ENCODE measurements at places on chromosomes 13 and 19. TPM values are rescaled to one million over a fixed set of nuclear protein-coding genes. Genes with fewer than 3 reads are reported as not detected.

ICAM4 gene
- 8.1 TPM for total RNA-seq

KRTDAP gene
- total RNA-seq: 58.3 TPM

IFNL1 gene
- not detected for total RNA-seq

ZNF442 gene
- 0.56 TPM for total RNA-seq

ZNF284 gene
- 1.7 TPM for total RNA-seq

MBD3L4 gene
- total RNA-seq: not detected

ANGPTL8 gene
- not detected for total RNA-seq

ZNF549 gene
- total RNA-seq: 3.9 TPM

GPR42 gene
- total RNA-seq: not detected

NDUFA3 gene
- total RNA-seq: 26.7 TPM

VSTM2B gene
- total RNA-seq: not detected

PROZ gene
- not detected for total RNA-seq

IGSF23 gene
- total RNA-seq: not detected

LENG9 gene
- 12.4 TPM for total RNA-seq

C1QTNF9B gene
- not detected for total RNA-seq

C19orf33 gene
- 609 TPM for total RNA-seq
